ENCODE measurements at places on chromosomes 7 and 10.

GRCh38 chr10:51861731-51862130 is 162.3 kb upstream of the CSTF2T start:
- DNase-seq, result no peak

GRCh38 chr7:129024125-129024524 is 30.8 kb downstream of the TNPO3 start:
- DNase-seq, result no peak

GRCh38 chr10:115981081-115981480 is 291.9 kb downstream of the GFRA1 start:
- no peak for DNase-seq

- DNase-seq, result no peak
Observed at GRCh38 chr10:97311111-97311626, 7.9 kb upstream of the FRAT1 start.

GRCh38 chr7:155918720-155919390 is 106.6 kb upstream of the SHH start:
- no peak for DNase-seq

DNA sequence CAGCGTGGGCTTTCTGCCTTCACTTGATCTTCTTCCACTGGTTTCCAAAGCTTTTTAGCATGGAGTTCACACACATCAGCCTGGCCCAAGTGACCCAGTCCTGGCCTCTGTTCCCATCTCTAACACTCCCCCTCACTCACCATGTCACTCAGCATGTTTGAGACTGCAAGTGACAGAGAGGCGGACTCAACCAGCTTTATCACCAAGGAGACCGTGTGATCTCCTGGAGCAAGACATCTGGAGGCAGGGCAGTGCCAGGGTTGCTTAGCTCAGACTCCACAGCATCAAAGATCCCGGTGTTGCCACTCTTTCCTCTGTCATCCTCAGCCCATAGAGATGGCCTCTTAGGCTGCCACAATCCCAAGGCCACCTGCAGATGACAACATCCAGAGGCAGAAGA is 39.4 kb downstream of the FAM241B start:
- DNase-seq, result no peak

GRCh38 chr7:79420464-79420863 is 33.0 kb downstream of the MAGI2 start:
- no peak for DNase-seq

Data from stimulated activated CD8-positive, alpha-beta memory T cell treated with anti-CD3 and anti-CD28 coated beads, Interleukin-12 subunit alpha, Interleukin-12 subunit beta, amount 100 ng/mL, for 1 hour (primary cell).